ENCODE measurements at places on chromosomes 2 and 18.
A peak's percentile ranks its signal among the peaks of the same experiment; 100 is the strongest.

- DNase-seq, result no peak
These were observed 184.9 kb downstream of the AFF3 start for GRCh38 chr2:99957332-99958133.

- DNase-seq, result no peak
These were observed 10.1 kb upstream of the GRHL1 start for GRCh38 chr2:9941196-9941995.

DNA sequence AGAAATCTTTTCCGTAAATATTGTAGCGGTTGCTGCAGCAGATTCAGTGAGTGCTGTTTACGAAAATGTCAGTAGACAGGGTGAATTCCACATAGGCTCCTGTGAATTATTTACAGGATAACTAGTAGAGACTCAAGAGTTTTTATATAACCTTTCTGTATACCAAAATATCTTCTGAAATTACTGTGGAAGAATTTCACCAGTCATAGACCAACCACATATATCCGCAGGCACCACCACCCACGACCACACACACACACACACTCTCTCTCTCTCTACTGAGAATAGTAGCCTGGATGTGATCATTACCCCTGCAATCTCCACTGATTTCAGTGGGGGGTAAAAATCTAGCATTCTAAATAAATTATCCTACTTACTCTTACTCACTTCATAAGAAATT is 341.8 kb downstream of the RBM43 start:
- no peak for DNase-seq

- no peak for DNase-seq
These were observed 98.2 kb downstream of the SOCS6 start for GRCh38 chr18:70387027-70387426.

DNA sequence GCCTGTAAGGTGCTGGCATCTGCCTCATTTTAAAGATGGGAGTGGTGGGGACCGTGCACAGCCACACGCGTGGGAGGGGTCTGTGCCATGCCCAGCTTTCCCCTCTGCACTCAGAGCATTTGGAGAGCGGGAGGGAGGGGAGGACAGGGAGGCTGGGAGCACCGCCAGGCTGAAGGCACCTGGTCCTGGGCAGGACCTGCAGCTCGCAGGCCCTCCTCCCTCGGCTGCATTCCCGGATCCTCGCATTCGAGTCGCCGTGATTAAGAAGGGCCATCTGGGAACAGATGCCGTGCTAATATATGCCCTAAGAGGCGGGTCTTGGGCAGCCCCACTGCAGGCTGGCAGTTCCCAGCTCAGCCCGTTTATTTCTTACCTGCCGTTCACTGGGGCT is 84.0 kb downstream of the PTGR3 start:
- DNase-seq, result no peak

DNA sequence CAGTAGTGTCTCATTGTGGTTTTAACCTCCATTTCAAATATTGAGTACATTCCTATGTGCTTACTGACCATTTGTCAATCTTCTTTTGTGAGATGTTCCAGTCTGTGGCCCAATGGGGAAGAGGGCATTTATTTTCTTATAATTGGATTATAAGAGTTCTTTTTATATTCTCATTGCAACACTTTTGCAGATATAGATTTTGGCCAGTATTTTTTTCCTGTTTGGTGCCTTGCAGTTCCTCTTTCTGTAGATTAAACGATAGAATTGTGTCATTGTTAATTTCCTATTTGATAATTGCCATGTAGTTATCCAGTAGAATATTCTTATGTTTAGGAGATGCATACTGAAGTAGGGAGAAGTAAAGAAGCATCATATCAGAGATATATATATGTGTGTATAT is 56.4 kb upstream of the CYTIP start:
- DNase-seq, result no peak

DNA sequence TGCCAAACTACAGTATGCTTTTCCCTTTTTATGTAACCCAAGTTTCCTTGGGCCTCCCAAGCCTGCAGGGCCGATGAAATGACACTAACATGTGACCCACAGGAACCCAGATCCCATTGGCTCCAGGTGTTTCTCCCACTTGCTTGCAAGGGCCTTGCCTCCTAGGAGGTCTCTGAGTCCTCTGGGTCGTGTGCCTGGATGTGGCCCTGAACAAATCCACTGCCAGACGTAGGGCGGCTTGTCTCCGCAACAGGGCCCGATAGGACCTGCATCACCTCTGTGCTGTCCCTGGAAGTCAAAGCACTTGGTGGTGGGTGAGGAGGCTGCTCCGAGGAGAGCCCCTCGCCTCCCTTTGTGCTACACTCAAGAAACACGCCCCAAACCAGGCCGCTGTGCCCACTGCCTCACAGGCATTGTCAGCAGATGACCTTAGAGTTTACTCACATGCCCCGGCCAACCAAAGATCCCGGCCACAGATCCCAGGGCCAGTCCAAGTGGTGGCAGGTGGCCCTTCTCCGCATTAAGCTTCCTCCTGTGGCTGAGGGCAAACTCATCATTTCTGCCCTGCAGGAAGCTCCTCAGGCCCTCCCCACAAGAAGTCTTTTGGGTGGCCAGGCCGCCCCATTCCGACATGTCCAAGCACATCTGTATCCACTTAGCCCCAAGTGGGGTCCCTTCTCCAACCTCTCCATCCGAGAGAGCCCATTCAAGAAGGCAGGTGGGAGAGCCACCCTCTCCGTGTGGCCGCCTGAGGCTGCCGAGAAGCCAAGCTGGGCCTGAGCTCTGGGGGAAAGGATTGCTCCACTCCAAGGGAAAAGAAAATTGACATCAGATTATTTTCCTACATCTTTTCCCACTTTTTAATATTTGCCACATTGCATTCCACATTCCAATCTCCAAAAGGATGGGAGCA is 76.7 kb downstream of the GFPT1 start:
- no peak for DNase-seq

- no peak for DNase-seq
These were observed 101.6 kb downstream of the AP1S3 start for GRCh38 chr2:223735659-223736244.

- no peak for DNase-seq
These were observed 50.6 kb upstream of the EML6 start for GRCh38 chr2:54672590-54673456.

DNA sequence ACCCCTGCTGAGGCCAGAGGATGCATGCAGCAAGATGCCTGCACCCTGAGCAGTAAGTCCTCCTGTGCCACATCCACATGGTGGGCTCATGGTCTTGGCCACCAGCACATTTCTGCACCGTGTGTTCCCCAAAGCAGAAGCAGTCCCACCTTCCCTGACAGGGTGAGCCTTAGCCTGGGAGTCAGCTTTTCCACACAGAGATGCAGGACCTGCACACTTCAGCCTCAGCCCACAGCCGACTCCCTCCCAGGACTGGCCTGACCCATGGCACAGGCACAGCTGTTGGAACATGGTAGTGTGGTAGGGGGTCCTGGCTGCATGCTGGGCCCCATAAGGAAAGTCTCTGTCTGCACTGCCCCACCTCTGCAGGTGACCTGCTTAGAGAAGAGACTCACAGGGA is 5.0 kb downstream of the SNED1 start:
- DNase-seq, result no peak

DNA sequence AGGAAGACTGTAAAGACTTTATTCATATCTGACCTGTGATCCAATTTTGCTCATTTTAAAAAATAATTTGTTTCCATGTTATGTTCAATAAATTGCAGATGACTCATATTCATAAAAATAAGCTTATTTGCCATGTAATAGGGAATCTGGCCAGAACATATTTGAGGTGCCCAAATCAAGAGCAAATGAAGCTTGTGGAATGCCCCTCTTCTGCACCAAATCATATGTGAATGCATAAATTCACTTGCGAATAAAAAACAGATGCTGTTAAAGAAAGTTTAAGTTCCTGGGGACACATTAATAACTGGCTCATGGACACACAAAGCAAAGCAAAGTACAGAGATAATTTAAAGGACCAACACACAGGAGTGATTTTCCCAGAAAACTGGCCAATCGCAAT is 279.0 kb upstream of the CDH2 start:
- no peak for DNase-seq

- peak; percentile 18 for DNase-seq
These were observed 24.6 kb downstream of the FECH start for GRCh38 chr18:57561728-57562423.

DNA sequence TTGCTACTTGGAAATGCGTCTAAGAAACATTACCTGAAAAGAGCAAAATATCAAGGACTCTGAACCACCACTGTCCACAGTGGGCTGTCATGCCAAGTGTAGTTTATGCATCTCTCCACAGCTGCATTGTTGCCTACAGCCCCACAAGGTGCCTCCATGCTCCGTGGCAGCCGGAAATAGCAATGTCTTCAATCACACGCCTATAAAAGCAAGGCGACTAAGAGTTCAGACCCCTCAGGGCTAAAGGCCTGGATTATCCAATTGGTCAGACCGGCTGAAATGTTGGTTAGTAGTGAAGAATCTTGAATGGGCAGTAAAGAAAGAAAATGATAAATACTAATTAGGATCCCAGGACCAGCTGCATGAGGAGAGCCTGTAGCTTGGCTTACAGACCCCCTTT is 114.0 kb upstream of the SLC35G4 start:
- DNase-seq, result no peak

GRCh38 chr18:13608791-13609532 is 117.4 kb downstream of the FAM210A start:
- DNase-seq, result no peak

- no peak for DNase-seq
These were observed 163.9 kb downstream of the COL4A4 start for GRCh38 chr2:227000123-227000522.

GRCh38 chr2:74833418-74834233 is at the start of gene HK2:
TSS of gene HK2 (plus strand) at chr2:74834127. CDS start at chr2:74834581, 454 bp downstream.
- peak; percentile 74 for DNase-seq
